ENCODE measurements at places on chromosomes 16 and 17.

DNA sequence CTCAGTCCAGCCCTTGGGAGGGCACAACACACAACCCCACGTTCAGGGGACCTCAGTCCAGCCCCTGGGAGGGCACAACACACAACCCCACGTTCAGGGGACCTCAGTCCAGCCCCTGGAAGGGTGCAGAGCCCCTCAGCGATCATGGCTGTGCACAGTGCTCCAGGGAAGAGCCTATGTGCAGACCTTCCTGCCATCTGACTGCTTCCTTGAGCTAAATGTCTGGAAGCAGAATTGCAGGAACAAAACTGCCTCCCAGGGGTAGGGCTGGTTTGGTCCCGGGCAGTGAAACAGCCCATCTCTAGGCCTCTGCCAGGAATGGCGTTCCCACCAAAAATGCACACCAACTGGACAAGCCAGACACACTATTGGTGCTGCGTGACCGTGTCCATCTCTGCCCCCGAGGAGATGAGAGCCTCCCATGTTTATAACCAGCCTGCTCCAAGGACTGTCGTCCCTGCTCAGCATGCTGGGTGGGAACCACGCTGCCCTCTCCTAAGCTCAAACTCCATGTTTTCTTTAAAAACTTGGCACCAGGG, 44.0 kb downstream of the ZNF276 start:
- no peak for DNase-seq

DNA sequence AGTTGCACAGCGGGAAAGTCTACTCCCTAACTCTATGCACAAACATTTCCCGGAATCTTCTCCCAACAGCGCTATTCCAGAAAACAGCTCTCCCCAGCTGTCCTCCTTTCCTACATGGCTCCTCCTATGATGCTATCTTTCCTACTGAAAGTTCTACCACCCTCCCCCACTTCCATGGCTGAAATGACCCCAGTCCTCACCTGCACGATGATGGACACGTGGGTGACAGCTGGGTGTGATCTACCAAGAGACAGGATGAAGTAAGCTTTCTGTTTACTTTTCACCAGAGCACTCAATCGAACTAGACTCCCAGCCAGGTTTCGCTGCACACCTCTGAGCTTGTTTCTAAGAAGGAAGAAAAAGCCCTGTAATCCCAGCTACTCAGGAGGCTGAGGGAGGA, 10.7 kb downstream of the CTC1 start:
- DNase-seq: no peak

DNA sequence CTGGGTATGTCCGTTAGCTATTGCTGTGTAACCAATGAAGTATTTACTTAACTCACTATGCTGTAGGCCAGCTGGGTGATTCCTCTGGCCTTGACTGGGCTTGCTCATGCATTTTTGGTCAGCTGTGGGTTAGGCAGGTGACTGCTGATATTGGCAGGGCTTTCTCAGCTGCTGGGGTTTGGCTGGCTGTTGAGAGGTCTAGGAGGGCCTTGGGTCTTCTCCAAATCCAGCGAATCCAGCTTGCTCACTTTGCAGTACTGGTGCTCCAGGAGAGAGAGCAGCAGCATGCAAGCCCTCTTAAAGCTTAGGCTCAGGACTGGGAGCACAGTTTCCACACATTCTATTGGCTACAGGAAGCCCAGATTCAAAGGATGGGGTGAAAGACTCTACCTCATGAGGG, 270.1 kb downstream of the PHKB start:
- no peak for DNase-seq

DNA sequence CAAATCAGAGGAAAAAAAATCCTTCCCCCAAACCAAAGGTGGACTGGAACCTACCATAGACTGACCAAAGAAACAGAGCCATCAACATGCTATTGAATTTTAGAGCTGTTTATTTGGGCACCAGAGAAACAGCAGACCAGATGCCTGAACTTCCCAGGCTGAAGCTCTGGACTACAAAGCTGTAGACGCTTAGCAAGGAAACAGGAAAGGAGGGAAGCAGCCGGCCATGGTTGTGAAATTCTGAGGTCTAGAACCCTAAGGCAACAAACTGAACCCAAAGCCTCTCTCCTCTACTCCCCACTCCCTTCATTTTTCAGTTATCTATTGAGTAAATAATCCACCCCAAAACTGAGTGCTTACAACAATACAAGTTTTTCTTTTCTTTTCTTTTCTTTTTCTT, 45.4 kb upstream of the MEIOC start:
- DNase-seq: no peak

DNA sequence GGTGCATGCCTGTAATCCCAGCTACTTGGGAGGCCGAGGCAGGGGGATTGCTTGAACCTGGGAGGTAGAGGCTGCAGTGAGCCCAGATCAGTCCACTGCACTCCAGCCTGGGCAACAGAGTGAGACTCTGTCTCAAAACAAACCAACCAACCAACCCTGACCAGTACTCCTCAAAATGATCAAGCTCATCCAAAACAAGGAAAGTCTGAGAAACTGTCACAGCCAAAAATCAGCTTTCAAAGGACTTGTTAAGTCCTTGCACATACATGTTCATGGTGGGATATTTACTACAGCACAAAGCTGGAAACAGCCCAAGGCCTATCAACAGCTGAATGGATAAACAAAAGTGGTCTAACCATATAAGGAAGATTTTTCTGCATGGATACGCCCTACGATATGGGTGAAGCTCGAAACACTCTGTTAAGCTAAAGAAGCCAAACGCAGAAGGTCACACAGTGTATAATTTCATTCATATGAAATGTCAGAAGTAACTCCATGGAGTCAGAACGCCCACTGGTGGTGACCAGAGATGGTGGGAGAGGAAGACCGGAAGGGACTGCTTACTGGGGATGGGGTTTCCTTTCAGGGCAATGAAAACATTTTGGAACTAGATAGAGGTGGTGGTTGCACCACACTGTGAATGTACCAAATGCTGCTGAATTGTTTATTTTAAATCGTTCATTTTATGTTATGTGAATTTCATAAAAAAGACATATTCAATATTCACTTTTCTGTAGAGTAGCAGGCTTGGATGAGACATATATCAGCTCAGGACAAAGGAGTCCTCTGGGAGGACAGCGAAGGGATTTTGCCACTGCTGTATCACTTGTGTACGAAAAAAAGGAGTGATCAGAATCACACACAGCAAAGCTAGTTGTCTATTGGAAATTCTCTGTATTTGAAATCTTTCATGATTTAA, 17.7 kb downstream of the CCL17 start:
- no peak for DNase-seq

GRCh38 chr16:11183035-11183812, 72.8 kb downstream of the SOCS1 start:
- DNase-seq: no peak

GRCh38 chr17:11924076-11924475, 73.2 kb downstream of the ZNF18 start:
- no peak for DNase-seq

DNA sequence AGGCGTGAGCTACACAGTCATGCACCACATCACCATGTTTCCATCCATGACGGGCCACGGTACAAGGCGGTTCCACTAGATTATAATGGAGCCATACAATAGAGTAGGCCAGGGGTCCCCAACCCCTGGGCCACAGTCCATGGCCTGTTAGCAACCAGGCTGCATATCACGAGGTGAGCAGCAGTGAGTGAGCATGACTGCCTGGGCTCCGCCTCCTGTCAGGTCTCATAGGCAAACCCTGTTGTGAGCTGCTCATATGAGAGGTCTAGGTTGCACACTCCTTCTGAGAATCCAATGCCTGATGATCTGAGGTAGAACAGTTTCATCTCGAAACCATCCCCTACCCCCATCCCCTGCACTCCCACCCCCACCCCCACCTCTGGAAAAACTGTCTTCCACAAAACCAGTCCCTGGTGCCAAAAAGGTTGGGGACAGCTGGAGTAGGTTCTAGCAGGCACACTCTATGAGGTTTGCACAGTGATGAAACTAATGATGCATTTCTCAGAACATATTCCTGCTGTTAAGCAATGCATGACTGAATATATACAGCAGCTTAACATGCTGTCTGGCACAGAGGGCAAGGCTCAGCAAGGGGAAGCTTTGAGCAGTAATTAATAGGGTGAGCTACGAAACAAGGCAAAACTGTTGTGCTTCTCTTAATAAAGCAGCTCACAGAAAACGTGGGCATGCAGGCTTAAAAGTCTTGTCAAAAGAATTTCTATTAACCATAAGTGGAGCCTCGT, 108.0 kb downstream of the VPS53 start:
- no peak for DNase-seq

DNA sequence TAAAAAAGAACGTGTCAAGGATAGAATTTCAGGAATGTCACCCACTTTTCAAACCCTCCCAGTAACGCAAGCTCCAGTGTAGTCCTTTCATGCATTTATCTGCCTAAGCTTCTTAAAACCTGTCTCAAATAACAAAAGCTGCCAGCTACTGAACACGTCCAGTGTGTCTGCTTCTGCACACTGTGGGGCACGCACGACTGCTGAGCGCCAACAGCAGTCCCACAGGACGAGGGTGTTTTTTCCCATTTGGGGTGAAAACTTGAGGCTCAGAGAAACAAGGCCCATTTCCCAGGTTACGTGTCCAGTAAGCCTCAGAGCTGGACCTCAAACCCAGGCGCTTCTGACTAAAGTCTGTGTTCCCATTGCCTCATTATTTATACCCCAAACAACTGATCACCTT, 17.2 kb downstream of the NTAN1 start:
- no peak for DNase-seq

GRCh38 chr17:29731589-29731929, 108.8 kb upstream of the CORO6 start:
- DNase-seq: no peak

DNA sequence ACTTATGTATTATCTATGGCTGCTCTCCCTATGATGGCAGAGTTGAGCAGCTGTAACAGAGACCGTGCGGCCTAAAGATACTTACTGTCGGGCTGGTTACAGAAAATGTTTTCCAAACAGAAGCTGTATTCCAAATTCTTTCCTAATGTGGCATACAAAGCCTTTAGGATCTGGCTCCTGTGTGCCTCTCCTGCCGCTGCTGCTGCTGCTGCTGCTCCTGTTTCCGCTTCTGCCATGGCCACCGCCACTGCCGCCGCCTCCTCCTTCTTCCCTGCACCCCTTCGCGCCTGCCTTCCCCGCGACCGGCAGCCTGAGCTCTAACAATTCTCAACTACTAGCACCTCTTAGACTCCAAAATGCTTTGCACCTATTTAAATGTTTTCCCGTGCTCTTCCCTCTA, 263.9 kb upstream of the TBX2 start:
- no peak for DNase-seq

DNA sequence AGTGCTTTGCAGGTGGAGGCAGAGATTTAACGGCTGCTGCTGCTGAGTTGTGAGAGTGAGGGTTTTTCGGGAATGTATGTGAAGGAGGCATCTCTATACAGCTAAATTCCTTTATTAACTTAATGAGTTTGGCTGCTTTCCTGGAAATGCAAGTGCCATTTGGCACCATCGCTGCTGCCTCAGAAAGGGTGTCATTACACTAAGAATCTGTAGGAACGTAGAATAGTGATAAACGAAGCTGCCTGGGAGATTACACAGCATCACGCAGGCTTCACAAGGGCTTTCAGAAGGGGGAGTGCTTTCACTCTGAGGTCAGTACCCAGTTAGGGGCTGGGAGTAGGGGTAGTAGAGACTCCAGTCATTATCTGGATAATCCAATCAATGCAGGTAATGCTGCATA, 14.1 kb upstream of the NLRP1 start:
- DNase-seq: no peak

- DNase-seq: peak; percentile 73
Measured at GRCh38 chr16:75433732-75434413, 570 bp upstream of the CFDP1 start.

GRCh38 chr17:3679531-3680126, 11.0 kb downstream of the EMC6 start:
- DNase-seq: no peak

- DNase-seq: no peak
Measured at GRCh38 chr16:86088287-86088686, 189.3 kb downstream of the IRF8 start.

GRCh38 chr16:31529108-31529936, 1.6 kb downstream of the AHSP start:
- DNase-seq: no peak

DNA sequence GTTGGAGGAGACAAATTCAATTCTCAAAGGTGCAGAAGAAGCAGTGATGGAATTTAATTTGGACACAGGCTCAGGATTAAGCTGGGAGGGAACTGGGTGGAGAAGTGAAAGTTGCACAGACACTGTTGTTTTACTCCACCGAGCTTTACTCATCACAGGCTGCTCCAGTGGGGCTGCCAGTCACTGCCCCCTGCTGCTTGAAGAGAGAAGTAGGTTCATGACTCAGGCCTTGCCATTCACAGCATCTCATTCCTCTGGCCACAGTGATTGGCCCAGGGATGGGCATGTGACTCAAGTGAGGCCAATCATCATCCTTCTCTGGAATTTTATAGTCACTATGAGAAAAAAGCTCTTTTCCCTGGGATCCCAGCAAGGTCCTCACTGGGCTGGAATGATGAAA, 11.8 kb downstream of the GNAO1 start:
- peak; percentile 72 for DNase-seq

DNA sequence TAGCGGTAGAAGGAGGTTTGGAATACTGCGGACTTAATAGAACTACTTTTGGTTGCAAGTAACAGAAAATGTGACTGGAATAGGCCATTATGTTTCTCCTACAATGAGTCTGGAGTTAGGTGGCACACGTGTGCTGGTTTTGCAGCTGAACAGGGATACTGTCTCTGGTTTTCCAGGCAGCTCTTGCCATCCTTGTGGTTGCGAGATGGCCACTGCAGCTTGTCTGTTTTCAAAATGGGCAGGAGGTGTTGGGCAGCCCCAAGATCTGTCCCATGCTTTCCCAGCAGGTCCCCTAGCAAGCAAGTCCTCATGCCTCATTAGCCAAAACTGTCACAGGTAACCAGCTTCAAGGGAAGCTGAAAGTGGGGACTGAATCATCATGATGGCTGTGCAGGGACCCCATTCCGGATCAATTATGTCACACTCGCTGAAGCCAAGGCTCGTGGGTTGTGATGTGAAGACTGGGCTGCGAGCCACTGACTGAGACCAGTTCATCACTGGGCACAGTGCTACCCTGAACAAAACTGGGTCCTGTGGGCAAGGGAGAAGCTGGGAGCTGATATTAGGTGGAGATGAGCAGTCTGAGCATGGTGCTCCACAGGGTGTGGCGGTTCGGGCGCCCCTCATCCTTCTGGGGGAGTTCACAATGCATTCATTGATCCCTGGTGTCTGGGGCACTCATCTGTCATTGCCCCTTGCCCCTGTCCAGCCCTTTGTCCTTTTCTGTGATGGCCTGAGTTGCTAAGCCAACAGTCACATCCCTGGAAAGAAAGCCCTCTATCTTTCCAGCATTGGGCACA, 82.1 kb downstream of the KSR1 start:
- DNase-seq: no peak

GRCh38 chr17:40978575-40979151, 5.5 kb downstream of the KRT40 start:
- no peak for DNase-seq

DNA sequence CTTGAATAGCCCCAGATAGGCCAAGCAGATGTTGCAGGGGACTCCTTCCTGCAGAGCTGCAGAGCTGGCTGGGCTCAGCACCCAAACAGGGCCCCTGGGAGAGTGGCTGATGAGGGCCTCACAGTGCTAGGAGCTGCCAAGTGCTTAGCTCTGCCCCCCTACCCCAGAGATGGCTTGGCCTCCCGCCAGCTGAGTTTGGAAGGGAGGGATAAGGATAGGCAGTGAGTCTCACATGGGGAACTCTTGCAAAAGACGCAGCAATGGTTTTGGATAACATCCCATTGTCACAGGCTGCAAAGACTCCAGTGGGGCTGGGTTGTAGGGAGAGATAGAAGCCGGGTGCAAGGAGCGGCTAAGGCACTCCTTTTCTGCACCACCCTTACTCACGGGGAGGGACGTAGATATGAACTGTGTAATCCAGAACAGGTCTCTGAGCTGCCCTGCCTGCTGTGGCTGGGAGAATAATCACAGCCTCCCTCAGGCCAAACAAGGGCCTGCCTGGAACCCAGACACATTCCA, 52.9 kb upstream of the MAF start:
- DNase-seq: no peak

Data from stimulated activated naive CD8-positive, alpha-beta T cell treated with anti-CD3 and anti-CD28 coated beads, Interleukin-15, amount 100 ng/mL, for 72 hours (primary cell).